ENCODE measurements at places on chromosomes 4 and X.

- DNase-seq = no peak
Observed at GRCh38 chr4:9816285-9816684, 34.9 kb downstream of the DRD5 start.

DNA sequence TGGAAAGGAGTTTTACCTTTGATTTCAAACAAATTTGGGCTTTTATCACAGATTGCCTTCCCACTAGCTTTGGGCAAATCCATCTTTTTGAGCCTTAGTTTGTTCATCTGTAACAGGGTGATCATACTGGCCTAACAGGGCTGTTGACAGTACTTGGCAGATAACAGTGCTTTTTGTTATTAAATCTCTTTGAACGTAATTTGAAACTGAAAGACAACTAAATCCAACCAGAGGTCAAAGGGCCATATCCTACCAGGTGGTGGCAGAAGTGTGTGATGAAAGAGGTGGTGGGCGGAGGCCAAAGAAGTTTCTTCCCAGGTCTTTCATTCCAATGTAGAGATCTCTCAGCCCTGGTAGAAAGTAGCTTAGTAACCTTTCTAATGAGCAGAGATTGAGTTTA lies 35.2 kb upstream of the TADA2B start:
- peak; percentile 16 for DNase-seq

- peak; percentile 50 for DNase-seq
Observed at GRCh38 chr4:107279733-107280132, 243.6 kb upstream of the DKK2 start.

DNA sequence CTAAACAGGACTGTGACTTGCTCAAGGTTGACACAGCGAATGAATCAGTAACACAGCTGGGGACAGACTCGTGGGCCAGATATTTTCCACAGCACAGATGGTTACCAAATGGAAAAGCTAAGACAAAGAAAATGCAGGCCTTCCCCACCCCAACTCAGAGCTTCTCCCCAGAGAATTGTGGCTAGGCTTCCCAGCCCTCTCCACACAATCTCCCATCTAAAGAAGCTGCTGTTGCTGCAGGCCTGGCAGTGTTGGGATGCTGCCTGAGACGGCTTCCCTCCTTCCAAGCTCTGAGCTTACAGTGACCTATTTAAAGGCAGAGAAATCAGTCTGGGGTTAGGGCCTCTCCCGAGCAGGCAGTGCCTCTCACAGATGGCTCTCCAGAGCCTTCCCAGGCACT lies 46.5 kb upstream of the PGRMC1 start:
- peak; percentile 93 for DNase-seq

DNA sequence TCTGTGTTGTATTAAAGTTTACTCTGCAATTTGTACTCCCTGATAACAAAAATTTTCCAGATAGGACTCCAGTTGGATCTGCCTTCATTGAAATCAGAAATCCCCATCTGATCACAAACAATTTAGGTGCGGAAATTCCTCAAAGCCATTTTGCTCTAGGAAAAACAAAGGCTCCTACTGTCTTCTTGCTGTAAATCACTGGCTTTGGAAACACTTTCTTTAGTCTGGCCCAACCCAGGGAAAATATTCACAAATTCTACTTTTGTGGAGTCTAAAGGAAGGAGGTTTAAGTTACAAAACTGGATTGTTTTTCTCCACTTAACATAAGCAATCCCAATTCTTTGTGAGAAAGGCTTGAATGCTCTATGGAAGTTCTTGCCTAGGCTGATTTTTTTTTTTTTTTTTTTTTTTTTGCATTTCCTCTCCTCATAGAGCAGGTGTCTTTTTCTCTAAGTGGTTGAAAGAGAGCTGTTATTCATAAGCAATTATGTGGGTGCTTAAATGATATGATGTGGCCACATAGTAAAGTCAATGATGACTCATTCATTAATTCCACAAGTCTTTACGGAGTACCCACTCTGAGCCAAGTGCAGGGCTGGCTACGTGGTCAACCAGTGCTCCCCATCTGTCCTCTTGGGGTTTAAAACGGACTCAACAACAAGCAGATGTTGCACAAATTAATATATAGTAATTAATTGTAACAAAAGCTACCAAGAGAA lies 261.4 kb downstream of the LDB2 start:
- peak; percentile 73 for DNase-seq
